Ovary (tissue), 10 donors: ENCODE measurements at places on chromosomes 7 and 10. TPM values are rescaled to one million over a fixed set of nuclear protein-coding genes. Genes with fewer than 3 reads are reported as not detected.

CYP17A1 gene
- 32.1 TPM for total RNA-seq

DNA sequence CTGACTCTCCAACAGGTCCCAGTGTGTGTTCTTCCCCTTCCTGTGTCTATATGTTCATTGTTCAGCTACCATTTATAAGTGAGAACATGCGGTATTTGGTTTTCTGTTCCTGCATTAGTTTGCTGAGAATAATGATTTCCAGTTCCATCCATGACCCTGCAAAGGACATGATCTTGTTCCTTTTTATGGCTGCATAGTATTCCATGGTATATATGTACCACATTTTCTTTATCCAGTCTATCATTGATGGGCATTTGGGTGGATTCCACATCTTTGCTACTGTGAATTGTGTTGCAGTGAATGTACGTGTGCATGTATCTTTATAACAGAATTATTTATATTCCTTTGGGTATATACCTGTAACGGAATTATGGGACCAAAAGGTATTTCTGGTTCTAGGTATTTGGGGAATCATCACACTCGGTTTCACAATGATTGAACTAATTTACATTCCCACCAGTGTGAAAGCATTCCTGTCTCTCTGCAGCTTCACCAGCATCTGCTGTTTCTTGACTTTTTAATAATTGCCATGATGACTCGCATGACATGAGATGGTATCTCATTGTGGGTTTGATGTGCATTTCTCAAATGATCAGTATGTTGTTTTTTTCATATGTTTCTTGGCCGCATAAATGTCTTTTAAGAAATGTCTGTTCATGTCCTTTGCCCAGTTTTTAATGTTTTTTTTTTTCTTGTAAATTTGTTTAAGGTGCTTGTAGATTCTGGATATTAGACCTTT is 60.2 kb downstream of the LSMEM1 start:
- DNase-seq, result no peak
- H3K4me3 ChIP-seq, result no peak overlapping the region
- no peaks in the 10 kb centered on the region for H3K36me3 ChIP-seq
- no peaks in the 10 kb centered on the region for H3K4me1 ChIP-seq
- no peaks in the 10 kb centered on the region for H3K27me3 ChIP-seq

- no peaks in the 10 kb centered on the region for H3K36me3 ChIP-seq
- H3K4me1 ChIP-seq, result peaks cover 4% of the 10 kb centered on the region
- no peaks in the 10 kb centered on the region for H3K27me3 ChIP-seq
- no peak overlapping the region for H3K4me3 ChIP-seq
These were observed 11.9 kb upstream of the OPTN start for GRCh38 chr10:13087986-13088618.

ZDHHC6 gene
- 26.9 TPM for total RNA-seq

DNA sequence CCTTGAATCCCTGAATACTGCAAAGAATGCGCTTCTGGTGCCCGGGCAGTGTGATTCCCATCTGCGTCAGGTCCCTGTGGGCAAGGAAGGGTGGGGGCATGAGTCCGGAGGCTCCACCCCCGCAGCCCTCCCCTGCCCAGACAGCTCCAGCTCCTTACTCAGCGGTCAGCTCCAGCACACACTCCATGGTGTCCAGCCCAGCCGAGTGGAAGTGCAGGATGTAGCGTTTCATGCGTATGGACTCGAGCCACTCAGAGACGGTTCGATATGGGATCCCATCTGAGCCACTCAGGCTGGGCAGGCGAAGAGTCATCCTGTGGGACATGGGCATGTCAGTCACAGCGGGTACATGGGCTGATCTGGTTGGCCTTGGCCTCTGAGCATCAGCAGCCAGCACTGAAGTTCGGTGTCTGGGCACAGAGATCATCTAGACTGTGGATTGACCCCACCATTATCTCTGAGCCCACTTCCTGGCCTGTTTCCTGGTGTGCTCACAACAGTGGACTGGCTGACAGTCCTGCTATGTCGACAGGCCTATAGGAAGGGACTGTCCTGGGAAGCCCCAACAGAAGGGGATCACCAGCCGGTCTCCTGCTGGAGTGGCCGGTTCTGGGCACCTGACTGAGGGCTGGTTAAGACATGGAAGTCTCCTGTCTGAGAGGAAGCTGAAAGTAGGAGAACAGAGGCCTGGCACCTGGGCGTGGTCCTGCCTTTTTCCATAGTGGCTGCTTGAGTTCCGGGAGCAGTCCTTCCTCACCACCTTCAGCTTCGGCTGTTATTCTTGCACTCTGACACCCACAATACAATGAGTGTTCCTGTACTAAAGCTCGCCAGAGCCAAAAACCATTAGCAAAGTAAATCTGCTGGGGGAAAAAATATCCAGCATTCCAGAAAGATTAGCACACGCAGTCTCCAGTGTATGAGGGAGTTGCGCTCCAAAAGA is 10.6 kb downstream of the ZYX start:
- peak; percentile 66 for DNase-seq
- H3K4me1 ChIP-seq, result peaks cover 19% of the 10 kb centered on the region
- H3K36me3 ChIP-seq, result no peaks in the 10 kb centered on the region
- no peak overlapping the region for H3K4me3 ChIP-seq
